ENCODE measurements at places on chromosomes 3 and 15.

- DNase-seq: no peak
Observed at GRCh38 chr15:47787875-47788274, 70.6 kb downstream of the SEMA6D start.

GRCh38 chr3:70064194-70064779, 64.8 kb downstream of the SAMMSON start:
- DNase-seq: no peak

DNA sequence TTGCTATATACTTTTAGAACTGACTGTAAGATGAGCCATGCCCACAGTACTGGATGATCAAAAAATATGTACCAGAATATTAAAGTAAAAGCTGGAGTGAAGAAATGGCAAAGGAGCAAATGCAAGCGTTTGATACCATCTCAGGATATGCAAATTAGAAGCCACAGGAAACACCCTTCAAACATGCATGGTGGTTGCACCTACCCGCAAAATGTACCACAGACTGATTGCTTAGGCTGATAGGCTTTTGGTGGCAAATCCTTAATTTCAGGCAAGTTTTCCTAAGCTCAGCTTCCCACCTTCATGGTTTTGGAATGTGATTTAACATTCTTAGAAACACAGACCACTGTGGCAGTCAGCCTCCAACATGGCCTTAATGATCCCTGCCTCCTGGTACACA, 149.0 kb downstream of the PDZRN3 start:
- no peak for DNase-seq

DNA sequence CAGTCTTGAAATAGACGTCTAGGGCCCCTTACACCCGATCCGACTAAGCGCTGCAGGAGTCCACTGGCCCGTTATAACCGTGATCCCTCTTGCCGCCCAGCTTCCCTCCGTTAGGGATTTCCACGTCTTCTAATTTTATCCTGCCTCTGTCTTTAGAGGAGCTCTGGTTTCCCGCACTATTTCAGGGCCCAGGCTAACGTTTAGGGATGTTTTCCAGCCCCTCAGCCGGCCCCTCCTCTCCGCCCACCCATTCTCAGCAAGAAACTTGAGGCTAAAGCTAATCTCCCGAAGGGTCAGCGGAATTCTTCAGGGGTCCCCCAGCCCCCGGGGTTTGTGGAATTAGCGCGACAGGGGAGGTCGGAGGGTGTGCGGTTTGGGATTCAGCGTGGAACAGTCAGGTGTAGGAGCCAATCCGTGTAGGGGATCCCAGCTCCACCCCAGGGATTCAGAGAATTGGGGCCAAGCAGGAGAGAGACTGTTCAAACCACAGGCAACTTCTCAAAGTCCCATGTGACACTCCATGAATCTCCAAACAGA, 1.6 kb downstream of the PTX3 start:
- DNase-seq: peak; percentile 50

GRCh38 chr3:6099458-6100075, 761.3 kb upstream of the GRM7 start:
- DNase-seq: no peak

GRCh38 chr3:125085166-125085565, 29.4 kb upstream of the HEG1 start:
- DNase-seq: no peak

GRCh38 chr3:56884387-56884786, 82.6 kb upstream of the ARHGEF3 start:
- no peak for DNase-seq

All from NCI-H446 treated with DMSO at 0.1 percent for 48 hours (cell line).